ENCODE measurements at places on chromosomes 11 and 22. TPM values are rescaled to one million over a fixed set of nuclear protein-coding genes. Genes with fewer than 3 reads are reported as not detected.

Gene ACR
- total RNA-seq = 0.26 TPM

Gene ZC3H12C
- total RNA-seq = 27.4 TPM

DNA sequence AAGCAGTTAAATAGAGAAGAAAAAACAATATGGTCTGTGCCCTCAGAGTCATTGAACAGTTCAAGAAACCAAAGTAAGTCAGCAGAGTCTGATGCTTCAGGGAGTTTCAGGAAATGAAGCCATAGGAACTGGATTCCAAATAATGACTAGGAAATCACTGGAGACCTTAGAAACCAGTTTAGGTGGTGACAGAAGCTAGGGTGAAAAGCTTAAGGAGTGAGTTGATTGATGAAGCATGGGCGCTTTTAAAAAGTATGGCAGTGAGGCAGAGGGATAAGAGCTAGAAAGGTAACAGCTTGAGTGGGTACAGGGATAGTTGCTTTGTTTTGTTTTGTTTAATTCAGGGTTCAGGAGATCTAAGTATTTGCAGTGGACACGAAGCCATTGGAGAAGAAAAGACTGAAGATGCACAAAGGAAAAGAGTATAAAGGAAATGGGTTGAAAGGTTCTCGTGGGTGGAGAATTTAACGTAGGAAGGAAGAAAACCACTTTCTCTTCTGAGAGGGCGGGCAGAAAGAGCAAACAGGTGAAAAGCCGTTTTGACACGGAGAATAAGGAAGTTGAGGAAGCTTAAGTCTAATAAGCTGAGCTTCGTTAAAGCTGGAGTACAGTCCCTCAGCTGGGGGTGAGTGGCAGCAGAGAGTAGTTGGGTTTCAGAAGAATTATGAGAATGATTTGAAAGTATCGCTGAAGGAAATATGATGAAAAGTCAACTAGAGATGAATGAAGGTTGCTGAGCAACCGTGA is 14.8 kb downstream of the SGSM3 start:
- H3K4me3 ChIP-seq = no peak overlapping the region
- no peaks in the 10 kb centered on the region for H3K36me3 ChIP-seq
- H3K27me3 ChIP-seq = no peaks in the 10 kb centered on the region
- H3K27ac ChIP-seq = no peak overlapping the region
- peaks cover 5% of the 10 kb centered on the region for H3K4me1 ChIP-seq
- no peak for DNase-seq

DNA sequence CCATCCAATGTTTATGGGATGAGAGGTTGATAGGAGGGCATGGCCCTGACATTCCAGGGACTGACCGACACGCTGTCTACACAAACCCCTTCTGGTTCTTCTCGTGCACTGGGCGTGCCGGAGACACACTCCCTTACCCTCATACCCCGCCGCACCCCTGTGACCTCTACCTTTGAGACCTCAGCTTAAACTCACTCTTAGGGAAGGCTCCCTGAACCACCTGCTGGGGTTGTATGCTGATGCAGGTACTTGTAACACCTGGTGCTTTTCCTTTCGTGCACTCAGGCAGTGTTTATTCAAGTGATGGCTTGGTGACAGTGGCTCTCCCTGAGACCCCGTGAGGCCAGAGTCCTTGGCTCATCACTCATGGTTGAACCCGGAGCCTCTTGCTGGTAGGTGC is 12.0 kb downstream of the PPARA start:
- H3K27ac ChIP-seq = no peak overlapping the region
- no peaks in the 10 kb centered on the region for H3K27me3 ChIP-seq
- no peak for DNase-seq
- peaks cover 11% of the 10 kb centered on the region for H3K36me3 ChIP-seq
- no peak overlapping the region for H3K4me3 ChIP-seq

GRCh38 chr11:103730131-103730940 is 306.1 kb upstream of the DDI1 start:
- no peak for DNase-seq
- H3K36me3 ChIP-seq = no peaks in the 10 kb centered on the region
- no peaks in the 10 kb centered on the region for H3K27me3 ChIP-seq
- no peaks in the 10 kb centered on the region for H3K4me1 ChIP-seq
